ENCODE measurements at places on chromosomes 2 and 18.

DNA sequence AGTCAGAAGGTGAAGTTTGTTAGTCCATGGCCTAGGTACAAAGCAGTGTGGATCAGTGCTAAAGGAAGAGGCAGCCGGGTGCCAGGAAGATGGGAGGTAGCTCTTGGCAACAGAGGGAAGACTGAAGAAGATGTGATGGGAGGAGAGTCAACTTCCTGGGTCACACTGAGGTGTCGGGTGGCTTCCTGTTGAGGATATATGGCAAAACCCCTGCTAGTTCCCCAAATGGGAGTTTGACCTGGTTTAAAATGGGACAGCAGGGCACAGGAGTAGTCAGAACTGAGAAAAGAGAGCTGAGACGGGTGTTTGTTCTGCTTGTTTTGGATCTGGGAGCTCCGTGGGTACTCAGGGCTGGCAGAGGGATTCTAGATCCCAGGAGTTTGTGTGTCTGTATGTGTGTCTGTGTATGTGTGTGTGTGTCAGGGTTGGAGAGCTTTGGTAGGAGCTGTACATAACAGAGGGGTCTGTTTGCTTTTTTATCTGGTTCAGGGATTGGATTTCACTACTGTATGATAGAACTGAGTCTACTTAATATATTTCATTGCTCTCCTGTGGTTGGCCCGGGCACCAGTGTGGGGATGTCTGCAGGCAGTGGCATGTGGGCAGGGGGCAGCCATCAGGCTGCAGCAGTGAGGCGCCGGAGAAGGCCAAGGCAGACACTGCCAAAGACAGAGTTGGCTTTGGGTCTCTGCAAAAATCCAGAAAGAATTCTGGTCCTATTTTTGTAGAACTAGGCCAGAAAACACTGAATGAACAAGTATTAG is 17.1 kb downstream of the MXD1 start:
- DNase-seq, result no peak

- no peak for DNase-seq
Measured at GRCh38 chr2:150471813-150472510, 15.5 kb downstream of the RND3 start.

DNA sequence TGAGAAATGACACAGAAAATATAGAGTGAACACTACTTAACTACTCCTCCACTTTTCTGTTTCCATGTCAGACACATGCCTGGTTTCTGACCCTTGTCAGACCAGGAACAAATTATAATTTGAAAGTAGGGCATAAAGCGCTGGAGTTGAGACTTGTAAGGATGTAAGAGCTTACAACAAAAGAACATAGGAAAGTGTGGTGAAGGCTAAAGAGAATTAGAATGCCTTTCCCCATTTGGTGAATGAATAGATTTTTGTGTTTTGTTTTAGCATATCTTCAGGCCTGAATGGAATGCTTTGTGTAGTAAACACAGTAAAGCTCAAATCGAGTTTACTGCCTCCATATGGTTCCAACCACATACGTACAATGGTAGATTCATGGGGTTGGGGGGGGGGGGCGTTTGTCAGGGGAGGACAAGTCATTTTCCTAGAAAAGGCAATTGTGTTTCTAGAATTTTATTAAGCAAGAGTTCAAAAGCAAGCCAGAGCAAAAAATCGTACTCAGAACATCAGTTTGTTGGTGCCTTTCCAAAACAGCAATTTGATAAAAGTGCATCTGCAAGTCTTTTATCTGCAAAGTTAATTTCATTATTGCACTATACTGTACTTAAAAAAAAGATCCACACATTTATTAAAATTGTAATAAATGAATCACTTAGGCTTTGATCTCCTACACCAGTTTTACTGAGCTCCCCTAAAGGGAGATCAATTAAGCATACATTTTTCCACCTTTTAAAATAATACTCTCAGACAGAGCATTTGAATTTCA is 30.9 kb downstream of the NRXN1 start:
- DNase-seq, result no peak

- DNase-seq, result no peak
Measured at GRCh38 chr2:73561422-73561821, 80.8 kb downstream of the NAT8 start.

DNA sequence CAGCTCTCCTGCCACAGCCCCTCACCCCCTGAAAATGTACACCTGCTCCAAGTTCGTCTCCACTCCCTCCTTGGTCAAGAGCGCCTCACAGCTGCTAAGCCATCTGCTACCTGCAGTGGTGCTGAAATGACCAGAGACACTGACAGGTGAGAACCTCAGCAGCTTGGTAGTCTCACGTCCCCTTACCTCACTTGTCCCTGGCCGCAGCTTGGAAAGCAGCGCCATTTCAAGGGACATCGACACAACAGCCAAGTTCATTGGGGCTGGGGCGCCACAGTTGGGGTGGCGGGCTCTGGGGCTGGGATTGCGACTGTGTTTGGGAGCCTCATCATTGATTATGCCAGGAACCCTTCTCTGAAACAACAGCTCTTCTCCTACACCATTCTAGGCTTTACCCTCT is 47.5 kb downstream of the ANKRD44 start:
- no peak for DNase-seq

- DNase-seq, result peak; percentile 30
Measured at GRCh38 chr2:584863-585823, 92.1 kb downstream of the TMEM18 start.

DNA sequence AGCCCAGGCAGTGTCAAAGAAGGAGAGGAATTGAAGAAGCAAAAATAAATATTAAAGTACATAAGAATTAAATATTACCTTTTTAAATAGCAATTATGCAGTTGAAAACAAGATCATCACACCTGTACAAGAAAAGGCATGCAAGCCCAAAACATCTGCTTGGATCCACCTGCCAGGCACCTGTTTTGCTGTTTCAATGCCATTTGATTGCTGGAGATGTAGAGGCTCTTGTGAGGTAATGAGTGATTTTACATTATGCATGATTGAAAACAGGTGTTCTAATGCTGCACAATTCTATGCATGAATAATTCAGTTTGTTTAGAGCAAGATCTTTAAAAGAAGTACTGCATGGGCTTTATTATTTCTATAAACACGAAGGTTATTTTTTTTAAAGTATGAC is 700.6 kb upstream of the ZEB2 start:
- DNase-seq, result no peak

- DNase-seq, result no peak
Measured at GRCh38 chr2:201345625-201346213, 11.4 kb downstream of the FLACC1 start.

GRCh38 chr2:239531456-239532241 is 130.8 kb upstream of the HDAC4 start:
- no peak for DNase-seq

- no peak for DNase-seq
Measured at GRCh38 chr2:1492711-1493430, 79.6 kb downstream of the TPO start.

Measured in stimulated activated CD8-positive, alpha-beta memory T cell treated with anti-CD3 and anti-CD28 coated beads, Interleukin-4, amount 100 ng/mL, for 24 hours (primary cell).